ENCODE measurements at places on chromosomes 6 and 20.

- DNase-seq = no peak
These were observed 74.2 kb downstream of the COL21A1 start for GRCh38 chr6:56173228-56173627.

DNA sequence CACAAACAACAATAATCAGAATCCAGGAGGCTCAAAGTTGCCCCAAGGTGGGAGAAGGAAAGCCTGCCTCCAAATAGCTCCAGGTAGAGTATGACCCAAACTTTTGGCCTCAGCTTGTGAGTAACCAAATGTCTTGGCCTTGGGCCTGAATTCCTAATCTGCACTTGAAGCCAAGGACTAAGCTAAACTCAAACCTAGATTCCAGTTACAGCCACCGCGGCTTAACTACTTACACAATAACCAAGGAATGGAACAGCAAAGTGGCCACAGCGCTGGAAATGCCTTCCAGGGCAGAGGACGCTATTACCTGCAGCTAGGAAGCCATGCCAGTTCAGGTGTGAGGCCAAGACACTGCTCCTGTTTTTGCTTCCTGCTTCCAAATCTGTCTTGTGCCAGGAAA is 4.6 kb downstream of the NINL start:
- no peak for DNase-seq

- no peak for DNase-seq
These were observed 392 bp downstream of the PSMB8 start for GRCh38 chr6:32843331-32843978.

DNA sequence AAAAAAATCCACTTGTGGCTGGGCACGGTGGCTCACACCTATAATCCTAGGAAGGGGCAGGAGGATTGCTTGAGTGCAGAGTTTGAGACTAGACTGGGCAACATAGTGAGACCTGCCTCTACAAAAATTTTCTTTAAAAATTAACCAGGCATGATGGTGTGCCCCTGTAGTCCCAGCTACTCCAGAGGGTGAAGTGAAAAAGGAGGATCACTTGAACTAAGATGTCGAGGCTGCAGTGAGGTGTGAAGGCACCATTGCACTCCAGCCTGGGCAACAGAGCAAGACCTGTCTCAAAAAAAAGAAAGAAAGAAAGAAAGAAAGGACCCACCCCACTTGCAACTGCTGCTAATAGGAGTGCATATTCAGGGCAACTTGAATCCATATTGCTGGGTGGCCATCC is 13.7 kb upstream of the SNX3 start:
- no peak for DNase-seq

GRCh38 chr6:33739571-33739970 is 7.1 kb downstream of the IP6K3 start:
- DNase-seq = no peak

GRCh38 chr6:98539741-98540140 is 294.6 kb upstream of the POU3F2 start:
- no peak for DNase-seq

GRCh38 chr6:68677058-68677457 is 42.0 kb downstream of the ADGRB3 start:
- DNase-seq = no peak

- no peak for DNase-seq
These were observed 42.8 kb upstream of the TASP1 start for GRCh38 chr20:13681248-13682125.

DNA sequence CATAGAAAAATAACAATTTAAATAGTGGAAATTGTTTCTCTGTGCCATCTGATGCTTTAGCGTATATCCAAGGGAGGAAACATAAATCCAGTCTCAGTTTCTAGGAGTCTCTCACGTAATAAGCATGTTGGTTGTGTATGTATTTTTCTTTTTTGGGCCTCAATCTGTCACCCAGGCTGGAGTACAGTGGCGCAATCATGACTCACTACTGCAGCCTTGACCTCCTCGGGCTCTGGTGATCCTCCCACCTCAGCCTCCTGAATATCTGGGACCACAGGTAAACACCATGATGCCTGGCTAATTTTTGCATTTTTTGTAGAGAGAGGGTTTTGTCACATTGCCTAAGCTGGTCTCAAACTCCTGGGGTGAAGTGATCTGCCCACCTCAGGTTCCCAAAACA is 78.6 kb upstream of the PLN start:
- no peak for DNase-seq

GRCh38 chr20:63697868-63698545 is 1.6 kb downstream of the TNFRSF6B start:
- peak; percentile 28 for DNase-seq

- no peak for DNase-seq
These were observed 384.9 kb upstream of the SPTLC3 start for GRCh38 chr20:12623870-12624269.

- DNase-seq = peak; percentile 46
These were observed 1.1 kb downstream of the LRRC1 start for GRCh38 chr6:53795702-53796450.

- no peak for DNase-seq
These were observed 37.3 kb downstream of the RNF146 start for GRCh38 chr6:127303917-127304316.

GRCh38 chr6:24827970-24828369 is 29.3 kb upstream of the ARMH2 start:
- no peak for DNase-seq

GRCh38 chr6:71678091-71678490 is 208.3 kb upstream of the RIMS1 start:
- no peak for DNase-seq

GRCh38 chr6:151576633-151577032 is 82.8 kb downstream of the CCDC170 start:
- no peak for DNase-seq

GRCh38 chr6:126123226-126123625 is 136.9 kb downstream of the TRMT11 start:
- no peak for DNase-seq

- DNase-seq = no peak
These were observed 194.7 kb downstream of the NFATC2 start for GRCh38 chr20:51347831-51348230.

DNA sequence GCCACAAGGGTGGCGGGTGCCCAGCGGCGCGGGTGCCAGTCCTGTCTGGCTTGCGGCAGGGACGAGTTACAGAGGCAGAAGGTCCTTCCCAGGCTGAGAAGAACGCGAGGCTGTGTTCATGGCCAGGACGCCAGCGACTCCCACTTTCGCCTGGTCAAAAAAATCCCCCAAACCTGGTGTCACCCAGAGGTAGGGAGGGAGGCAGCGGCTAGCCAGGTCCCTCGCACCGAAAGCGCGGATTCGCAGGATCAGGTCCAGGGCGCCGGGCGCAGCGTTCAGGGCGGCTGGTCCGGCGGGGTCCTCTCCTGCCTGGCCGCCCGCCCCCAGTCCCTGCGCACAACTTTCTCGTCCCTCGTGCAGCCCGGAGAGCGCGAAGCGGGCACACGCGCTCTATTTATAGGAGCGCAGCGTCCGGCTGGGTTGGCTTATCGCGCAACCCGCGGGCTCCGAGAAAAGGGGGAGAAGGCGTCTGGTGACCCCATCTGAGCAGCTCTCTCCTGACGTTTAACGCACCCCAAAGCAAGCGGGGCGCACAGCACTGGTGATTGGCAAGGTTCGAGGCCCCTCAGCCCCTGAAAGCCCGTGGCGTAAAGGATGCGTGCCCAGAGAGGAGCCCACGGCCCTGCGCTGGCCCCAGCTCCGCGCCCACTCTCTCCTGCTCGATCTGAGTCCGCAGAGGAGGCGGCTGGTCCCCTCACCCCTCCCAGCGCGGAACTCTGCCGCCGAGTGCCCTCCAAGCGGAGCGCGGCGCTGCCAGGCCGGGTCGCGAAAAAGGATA is 519 bp downstream of the CBLN4 start:
- DNase-seq = no peak

- DNase-seq = no peak
These were observed 181.7 kb downstream of the GRM1 start for GRCh38 chr6:146210406-146211083.

- DNase-seq = no peak
These were observed 119.9 kb downstream of the RNF144B start for GRCh38 chr6:18507018-18507415.

DNA sequence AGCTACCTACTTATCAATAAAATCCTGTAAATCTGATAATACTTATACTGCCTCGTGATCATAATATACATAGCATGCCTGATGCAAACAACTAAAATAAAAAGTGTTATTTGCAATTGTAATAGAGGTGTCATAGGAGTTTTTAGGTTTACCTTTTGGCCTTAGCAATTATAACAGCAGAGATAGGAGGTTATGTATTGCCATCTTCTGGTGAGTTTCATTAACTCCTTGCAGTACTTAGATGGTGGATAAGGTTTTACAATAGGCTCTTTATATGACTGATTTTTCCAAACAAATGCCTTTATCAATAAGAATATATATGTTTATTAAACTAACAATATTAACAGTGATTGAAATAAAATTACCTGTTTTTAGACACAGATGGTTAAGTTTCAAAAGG is 27.8 kb upstream of the MYCT1 start:
- DNase-seq = no peak

DNA sequence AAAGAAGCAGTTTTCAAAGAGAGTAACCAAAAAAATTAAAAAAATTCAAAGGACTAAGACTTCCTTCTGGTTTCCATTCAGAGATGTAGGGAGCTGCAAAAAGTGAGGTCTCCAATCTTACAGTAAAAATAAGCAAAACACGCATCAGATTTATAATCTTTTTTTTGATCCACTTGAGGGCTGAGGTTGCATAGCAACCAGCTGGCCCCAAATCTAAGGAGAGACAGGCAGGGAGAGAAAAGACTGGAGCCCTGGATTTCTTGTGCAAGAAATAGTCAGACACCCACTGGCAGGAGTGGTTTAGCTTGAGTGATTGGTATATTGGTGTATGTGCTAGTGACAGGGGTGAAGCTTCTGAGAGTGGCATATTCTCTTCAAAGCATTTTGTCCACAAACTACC is 135.9 kb upstream of the FUT9 start:
- DNase-seq = no peak

DNA sequence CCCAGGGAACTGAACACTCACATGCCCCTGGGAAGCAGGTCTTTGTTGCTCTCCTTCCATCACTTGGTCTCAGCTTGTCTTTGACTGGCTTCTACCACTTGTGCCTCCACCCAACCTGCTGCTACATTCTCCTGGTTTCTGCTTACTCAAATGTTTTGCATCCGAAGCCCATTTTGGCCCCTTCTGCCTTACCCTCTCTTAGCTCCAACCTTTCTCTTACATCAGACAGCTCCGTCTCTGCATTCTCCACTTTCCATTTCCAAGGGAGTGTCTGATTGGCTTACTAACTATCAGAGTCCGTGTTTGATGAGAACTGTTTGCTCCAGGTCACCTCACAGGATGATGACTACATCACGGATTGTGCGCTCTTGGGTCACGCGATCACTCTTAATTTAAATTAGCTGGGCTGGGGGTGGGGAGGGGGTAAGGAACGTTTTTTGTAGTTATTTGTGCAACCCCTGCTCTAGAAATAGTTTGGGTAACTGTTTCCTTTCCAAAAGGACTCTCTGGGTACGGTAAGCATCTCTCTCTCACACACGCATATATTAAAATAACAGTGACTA is 844 bp upstream of the ABRACL start:
- no peak for DNase-seq

DNA sequence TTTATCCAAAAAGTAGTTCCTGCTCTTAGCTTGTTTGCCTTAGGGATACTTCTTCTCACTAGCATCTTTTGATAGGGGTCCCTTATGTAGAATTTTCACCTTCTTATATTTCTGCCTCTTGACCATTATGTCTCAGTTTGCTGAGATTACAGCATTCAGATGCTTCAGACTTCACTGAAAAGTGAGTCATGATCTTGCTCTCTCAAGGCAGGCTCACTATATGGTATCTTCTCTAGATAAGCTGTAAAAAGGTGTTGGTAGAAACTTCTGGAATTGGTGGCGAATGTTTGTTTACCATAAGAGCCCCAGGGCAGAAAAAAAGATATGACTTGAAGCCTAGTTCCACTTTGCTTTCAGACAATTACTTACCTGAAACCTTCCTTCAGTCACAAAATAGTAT is 19.7 kb downstream of the GTPBP2 start:
- DNase-seq = no peak

- peak; percentile 45 for DNase-seq
These were observed 3.9 kb upstream of the SYS1 start for GRCh38 chr20:45359069-45359405.

DNA sequence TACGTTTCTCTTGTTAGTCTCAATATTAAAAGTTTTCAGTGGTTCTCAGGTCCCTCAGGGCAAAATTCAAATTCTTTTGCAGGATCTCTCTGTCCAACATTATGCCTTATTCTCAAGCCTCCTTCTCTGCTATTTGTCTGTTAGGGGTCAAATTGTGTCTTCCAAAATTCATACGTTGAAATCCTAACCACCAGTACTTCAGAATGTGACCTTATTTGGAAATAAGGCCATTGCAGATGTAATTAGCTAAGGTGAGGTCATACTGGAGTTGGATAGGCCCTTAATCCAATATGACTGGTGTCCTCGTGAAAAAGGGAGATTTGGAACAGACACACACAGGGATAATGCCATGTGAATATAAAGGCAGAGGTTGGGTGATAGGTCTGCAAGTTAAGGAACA is 64.1 kb upstream of the ADGRF1 start:
- no peak for DNase-seq

- DNase-seq = no peak
These were observed 72.8 kb downstream of the MAP3K5 start for GRCh38 chr6:136719280-136720044.

GRCh38 chr6:44224029-44224964 is 902 bp downstream of the SLC29A1 start:
- peak; percentile 34 for DNase-seq

DNA sequence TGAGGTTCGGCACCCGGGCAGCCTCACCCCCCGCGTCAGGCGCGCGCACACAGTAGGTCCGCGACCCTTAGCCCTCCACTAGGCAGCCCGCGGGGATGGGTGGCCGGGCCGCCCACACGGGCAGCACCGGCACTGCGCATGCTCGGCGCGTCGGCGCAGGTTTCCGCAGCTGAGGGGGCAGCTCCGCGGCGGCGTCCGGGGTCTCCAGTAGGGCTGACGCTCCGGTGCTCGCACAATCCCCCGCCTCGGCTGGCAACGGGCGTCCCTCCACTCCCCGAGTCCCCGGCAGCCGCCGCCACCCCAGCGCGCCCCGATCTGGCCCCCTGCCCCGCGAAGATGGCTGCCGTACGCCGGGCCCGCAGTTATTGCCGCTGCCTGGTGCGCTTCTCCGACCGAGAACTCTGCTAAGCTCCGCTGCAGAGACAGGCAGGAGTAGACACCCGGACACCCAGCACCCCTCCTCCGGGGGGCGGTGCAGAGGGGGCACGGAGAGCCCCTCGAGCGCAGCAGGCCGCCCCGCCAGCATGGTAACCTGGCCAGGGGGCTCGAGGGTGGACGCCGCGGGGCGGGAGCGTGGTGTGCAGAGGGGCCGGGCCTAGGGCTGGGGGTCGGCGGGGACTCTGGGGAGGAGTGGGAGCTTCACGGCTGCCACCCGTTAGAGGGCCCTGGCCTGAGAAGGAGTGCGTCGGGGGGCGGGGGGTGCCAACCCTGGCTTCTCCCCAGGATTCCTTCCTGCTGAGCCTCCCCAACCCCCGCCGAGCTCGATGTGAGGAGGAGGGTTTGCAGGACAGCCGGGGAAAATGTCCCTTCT is at the start of gene FBXO9:
Gene FBXO9 (plus strand): TSS at position 139 of the 811 bp plus-strand sequence. CDS start 386 bp downstream, at position 525.
- peak; percentile 89 for DNase-seq

Data from right hindlimb (tissue), 1 donor.